ENCODE measurements at places on chromosomes 2 and 18. TPM values are rescaled to one million over a fixed set of nuclear protein-coding genes. Genes with fewer than 3 reads are reported as not detected.

ANO7 gene
- 2.3 TPM for total RNA-seq

ANKRD30BL gene
- 0.36 TPM for total RNA-seq

HMSD gene
- 0.58 TPM for total RNA-seq

ASNSD1 gene
- 57.8 TPM for total RNA-seq

ATRAID gene
- total RNA-seq: 73.1 TPM

ATP6V1C2 gene
- total RNA-seq: 1.3 TPM

PCARE gene
- 0.59 TPM for total RNA-seq

ZNF519 gene
- 11.4 TPM for total RNA-seq

CENPA gene
- 1.1 TPM for total RNA-seq

CNTNAP5 gene
- total RNA-seq: 0.28 TPM

Data from motor neuron (in vitro differentiated cells).